ENCODE measurements at places on chromosomes 5 and 9. TPM values are rescaled to one million over a fixed set of nuclear protein-coding genes. Genes with fewer than 3 reads are reported as not detected.

The SHLD3 gene
- 3.6 TPM for total RNA-seq

The TXNDC8 gene
- not detected for total RNA-seq

The CDH9 gene
- total RNA-seq, result not detected

The CDH10 gene
- under 0.01 TPM for total RNA-seq

The CKMT2 gene
- total RNA-seq, result 0.20 TPM

The SLC35D2 gene
- total RNA-seq, result 20.0 TPM

The LRRC19 gene
- total RNA-seq, result not detected

The ATP10B gene
- total RNA-seq, result under 0.01 TPM

The SH3GL2 gene
- not detected for total RNA-seq

The HTR4 gene
- total RNA-seq, result not detected

The ZNG1C gene
- 17.2 TPM for total RNA-seq

The PCDHGA10 gene
- 2.6 TPM for total RNA-seq

The ARID3C gene
- under 0.01 TPM for total RNA-seq

The ENTPD8 gene
- total RNA-seq, result under 0.01 TPM

The SEC61B gene
- 88.1 TPM for total RNA-seq

The DOLPP1 gene
- total RNA-seq, result 7.2 TPM

The NMUR2 gene
- total RNA-seq, result not detected

The SLC27A4 gene
- 46.8 TPM for total RNA-seq

The ACER2 gene
- total RNA-seq, result 6.2 TPM

The LECT2 gene
- total RNA-seq, result not detected

The TEX48 gene
- not detected for total RNA-seq

The SPATA31A3 gene
- not detected for total RNA-seq

All from lung microvascular endothelial cell (primary cell).